ENCODE measurements at places on chromosomes 16 and 17. TPM values are rescaled to one million over a fixed set of nuclear protein-coding genes. Genes with fewer than 3 reads are reported as not detected.
A peak's percentile ranks its signal among the peaks of the same experiment; 100 is the strongest.

The C1QTNF8 gene
- not detected for total RNA-seq

- no peak for DNase-seq
These were observed 2.2 kb upstream of the KRTAP4-1 start for GRCh38 chr17:41186872-41187271.

GRCh38 chr17:60406887-60407286 lies 15.0 kb upstream of the USP32 start:
- no peak for DNase-seq

The RAB11FIP4 gene
- total RNA-seq: 54.4 TPM

DNA sequence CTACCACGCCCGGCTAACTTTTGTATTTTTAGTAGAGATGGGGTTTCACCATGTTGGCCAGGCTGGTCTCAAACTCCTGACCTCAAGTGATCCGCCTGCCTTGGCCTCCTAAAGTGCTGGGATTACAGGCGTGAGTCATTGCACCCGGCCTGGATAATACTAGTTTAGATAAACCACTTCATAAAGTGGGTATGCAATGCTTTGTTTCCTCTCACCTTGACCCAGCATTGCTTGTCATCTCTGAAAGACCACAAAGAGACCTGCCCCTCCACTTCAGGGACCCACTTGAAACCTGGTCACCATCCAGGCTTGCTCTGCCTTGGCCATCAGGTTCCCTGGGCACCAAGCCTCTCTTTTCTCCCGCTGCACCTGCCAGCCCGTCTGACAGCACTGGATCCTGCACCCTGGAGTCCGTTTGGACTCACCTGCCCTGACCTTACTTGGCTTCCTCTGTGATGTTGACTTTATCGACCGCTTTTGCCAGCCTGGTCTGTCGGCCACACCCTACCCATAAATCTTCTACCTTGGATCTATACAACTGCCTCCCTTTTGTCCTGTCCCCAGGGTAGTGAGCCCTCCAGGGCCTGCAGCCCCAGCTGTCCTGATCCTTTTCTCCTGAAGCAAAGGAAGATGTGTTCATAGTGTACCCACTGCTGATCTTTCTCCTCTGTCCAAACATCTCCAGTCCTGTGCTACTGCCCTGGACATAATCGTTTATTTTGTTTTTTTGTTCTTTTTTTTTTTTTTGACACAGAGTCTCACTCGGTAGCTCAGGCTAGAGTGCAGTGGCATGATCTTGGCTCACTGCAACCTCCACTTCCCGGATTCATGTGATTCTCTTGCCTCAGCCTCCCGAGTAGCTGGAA lies 12.7 kb upstream of the ZG16 start:
- DNase-seq: no peak

The FNDC8 gene
- not detected for total RNA-seq

DNA sequence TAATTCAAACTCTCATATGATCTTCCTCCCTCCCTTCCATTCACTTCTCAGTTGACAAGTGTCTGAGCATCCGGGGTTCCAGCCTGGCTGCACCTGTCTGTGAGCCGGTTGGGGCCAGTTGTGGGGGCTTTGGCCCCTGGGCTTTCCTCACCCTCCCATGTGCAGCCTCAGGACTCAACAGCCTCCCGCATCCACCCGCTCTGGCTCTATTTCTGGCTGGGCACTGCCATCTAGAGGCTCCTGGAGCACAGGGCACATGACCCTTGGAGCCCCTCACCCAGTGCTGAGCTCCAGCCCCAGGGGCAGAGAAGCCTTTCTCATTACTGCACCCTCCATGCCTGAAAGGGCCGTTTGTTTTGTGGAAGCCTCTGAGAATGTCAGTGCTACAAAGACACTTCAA lies 43.3 kb downstream of the HAPSTR1 start:
- no peak for DNase-seq

The EFCAB13 gene
- 16.8 TPM for total RNA-seq

The CCDC200 gene
- total RNA-seq: not detected

DNA sequence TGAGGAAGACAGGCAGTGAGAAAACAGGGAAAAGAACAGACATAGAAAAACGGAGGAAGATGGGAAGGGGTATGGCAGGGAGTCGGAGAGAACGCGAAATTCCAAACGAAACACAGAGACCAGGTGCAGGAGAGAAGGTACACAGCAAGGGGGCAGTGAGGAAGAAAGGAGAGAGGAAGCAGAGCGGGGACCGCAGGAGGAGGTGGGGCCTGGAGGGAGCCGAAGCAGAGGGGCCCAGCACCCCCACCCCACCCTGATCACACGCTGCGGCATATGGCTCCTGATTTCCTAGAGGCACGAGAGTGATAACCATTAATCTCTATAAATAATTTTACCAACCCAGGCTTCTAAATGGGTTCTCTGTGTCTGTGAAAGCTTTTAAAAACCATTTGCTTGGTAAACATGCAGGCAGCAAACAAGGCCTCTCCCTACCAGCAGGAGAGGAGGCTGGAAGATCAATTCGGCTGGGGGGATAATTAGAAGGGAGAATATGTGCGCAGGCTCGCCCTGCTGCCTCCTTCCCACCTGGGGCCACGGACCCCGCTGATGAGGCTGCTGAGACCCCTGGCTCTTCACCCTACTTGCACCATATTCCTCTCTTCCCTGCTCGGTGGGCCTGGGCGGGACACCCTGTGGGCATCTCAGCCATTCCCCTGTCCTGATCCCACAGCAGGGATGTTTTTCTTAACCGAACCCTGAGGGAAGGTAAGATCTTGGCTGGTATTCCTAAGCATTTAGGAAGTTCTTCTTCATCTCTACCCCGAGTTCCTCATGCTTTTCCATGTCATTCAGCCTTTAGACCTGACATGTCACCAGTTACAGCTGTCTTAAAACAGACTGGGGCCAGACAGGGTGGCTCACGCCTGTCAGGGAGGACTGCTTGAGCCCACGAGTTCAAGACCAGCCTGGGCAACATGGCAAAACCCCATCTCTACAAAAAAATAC lies 86.7 kb downstream of the TMEM132E start:
- DNase-seq: no peak

- no peak for DNase-seq
These were observed 8.1 kb downstream of the C1QL1 start for GRCh38 chr17:44959821-44960531.

The ST6GALNAC2 gene
- not detected for total RNA-seq

GRCh38 chr17:80212511-80212910 lies 7.6 kb downstream of the SGSH start:
- DNase-seq: no peak

- no peak for DNase-seq
These were observed 3.1 kb upstream of the CANT1 start for GRCh38 chr17:79012563-79013134.

GRCh38 chr16:89257281-89257731 lies 39.8 kb downstream of the ZNF778 start:
- DNase-seq: no peak

The CYBA gene
- total RNA-seq: 17.8 TPM

DNA sequence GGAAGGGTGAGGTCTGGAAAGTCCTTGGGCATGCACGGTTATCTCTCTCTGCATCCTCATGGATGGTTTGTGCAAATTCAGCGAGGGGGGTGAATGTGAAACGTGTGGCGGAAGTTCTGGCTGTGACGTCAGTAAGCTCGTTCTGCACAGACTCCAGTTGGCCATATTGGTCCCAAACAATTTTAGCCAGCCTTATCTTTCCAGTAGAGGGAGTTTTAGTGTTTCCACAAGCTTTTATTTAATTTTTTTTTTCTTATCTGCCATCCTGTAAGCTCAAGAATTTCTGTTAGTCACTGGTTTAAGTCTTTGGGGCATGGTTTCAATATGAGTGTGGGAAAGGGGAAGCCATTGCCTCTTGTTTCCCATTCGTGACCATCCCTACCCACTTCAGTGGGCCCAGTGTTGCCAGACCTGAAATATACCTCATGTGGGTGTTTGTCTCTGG lies 39.0 kb downstream of the HLF start:
- no peak for DNase-seq

The CCL17 gene
- total RNA-seq: not detected

The NPIPB5 gene
- 99.7 TPM for total RNA-seq

The ARL5C gene
- total RNA-seq: not detected

The FDXR gene
- total RNA-seq: 3.1 TPM

DNA sequence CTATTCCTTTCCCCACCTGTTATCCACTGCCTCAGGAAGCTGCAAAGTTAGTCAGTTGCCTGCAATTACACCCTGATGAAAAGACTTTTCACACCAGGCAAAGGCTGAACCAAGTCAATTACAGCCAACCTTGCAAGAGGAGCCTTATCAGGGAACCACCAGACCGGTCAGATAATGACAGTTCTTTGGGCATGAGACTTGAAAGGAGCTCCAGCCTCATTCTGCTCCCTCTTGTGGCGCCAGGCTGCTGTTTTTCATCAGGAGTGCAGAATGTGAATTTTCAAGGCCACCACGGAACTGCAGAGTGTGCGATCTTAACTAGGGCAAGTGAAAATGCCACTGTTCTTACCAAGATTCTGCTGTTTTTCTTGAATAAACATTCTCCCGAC lies 22.5 kb downstream of the DNAI2 start:
- peak; percentile 31 for DNase-seq

DNA sequence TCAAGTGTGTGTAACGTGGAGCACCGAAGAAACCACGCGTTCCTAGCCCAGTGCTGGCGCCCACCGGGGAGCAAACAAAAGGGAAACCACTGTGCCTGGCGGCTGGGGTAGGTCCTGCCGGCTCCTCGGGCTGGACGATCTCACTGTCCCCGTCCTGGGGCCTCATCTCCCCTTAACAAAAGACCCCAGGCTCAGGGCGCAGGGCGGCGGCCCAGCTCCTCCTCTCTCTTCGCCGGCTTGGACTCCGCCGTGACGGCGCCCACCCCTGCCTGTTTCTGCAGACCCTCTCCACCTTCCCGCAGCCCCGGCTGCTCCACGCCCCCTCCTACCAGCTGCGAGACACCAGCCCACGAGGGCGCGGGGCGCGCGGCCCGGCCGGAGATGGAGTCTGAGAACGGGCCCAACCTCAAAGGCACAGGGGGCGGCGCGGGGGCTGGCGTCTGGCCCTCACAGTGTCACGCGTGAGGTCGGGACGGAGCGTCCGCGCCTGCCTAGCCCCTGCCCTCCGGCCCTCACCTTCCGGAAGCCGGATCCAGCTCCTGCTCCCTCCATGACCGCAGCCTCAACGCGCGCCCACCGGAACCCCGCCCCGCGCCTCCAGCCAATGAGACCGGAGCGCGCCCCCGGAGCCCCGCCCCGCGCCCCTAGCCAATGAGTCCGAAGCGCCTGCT lies at the start of gene CENPX:
Gene CENPX (minus strand): TSS at position 569 of the 671 bp plus-strand sequence. CDS start 17 bp downstream, at position 552.
- no peak for DNase-seq

DNA sequence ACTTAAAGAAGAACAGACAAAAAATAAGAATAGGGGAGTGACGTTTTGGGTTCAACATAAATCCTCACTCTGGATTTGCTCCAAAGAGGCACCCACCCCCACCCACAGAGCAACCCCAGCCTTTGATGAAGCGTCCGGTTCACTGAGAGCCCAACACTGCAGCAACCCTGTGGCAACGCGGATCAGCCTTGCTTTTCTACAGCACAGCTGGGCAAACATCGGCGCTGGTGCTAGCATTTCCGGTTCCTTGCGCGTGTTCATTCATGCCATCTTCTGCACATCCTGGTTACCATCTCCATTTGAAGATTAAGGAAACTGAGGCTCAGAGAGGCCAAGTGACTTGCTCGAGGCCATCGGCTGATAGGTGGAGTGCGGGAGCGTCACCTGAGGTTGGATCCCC lies 8.7 kb upstream of the GINS2 start:
- DNase-seq: no peak

DNA sequence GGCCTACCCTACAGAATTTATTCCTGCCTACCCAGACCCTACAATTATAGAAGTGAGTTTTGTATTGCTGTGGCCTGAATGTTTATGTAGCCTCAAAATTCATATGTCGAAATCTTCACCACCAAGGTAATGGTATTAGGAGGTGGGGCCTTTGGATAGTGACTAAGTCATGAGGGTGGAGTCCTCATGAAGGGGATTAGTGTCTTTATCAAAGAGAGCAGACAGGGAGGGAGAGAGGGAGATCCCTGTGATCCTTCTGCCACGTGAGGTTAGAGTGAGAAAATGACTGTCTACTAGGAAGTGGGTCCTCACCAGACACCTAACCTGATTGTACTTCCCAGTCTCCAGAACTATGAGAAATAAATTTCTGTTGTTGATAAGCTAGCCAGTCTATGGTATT lies 981 bp upstream of the DUXB start:
- no peak for DNase-seq

- no peak for DNase-seq
These were observed 25.3 kb downstream of the XYLT1 start for GRCh38 chr16:17445421-17445820.

DNA sequence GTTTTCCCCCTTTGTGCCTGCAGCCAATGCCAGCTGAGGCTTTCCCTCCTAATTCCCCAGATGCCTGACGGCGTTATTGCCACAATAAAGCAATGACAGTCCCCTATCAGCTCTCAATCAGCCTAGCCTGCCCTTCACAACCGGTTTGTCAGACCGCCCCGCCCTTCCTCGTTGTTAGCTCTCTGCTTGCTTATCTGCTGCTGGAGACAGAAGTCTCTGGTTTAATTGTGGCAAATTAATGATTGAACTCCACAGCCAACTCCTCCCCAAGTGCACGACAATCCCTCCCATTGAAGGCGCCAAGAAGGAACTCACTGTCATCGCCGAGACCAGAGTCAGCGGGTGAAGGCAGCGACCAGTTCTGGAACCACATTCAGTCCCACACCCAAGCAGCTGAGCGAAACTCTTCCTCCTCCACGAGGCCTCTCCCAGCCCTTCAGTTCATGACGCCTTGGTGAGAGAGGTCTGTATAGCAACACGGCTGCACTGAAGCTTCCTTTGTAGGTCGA lies 474.4 kb downstream of the SLC39A11 start:
- no peak for DNase-seq

- no peak for DNase-seq
These were observed 154.7 kb downstream of the C16orf78 start for GRCh38 chr16:49528060-49528865.

DNA sequence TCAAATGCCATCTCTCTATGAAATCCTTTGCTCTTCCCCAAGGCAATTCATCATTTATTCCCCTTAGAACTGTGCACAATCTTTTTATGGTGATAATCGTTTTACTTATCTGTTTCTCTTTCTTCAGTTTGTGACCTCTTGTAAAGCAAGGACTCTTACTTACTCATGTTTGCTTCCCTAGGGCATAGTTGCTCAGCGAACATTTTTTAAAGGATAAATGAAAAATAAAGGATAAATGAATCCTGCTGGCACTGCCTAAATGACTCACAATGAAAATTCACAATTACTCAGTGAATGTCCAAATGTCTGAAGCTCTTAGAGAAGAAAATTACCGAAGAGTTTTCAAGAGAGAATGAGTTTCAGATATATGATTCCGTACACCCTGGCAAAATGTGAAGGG lies 671.7 kb downstream of the CDH11 start:
- DNase-seq: no peak
